ENCODE measurements at places on chromosomes 7 and 10.

DNA sequence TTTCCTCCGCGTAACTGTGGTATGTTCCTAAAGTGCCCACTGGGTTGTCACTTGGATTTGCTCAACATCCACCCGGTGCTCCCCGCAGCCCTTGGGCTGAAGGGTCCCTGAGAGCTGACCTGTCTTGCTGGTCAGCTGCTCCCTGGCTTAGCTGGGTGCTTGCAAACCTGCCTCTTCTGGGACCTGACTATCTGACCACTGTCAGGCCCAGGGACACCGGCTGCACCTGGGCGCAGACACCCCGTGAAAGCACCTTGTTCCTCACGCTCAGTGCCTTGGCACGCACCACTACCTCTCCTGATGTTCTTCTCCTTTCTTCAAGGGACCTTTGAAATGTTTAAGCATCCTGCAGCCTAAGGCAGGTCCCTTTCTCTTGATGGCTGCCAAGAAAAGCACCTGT is 26.6 kb upstream of the LARP4B start:
- no peak for DNase-seq

- DNase-seq = no peak
These were observed 32.0 kb upstream of the MXI1 start for GRCh38 chr10:110175406-110175805.

DNA sequence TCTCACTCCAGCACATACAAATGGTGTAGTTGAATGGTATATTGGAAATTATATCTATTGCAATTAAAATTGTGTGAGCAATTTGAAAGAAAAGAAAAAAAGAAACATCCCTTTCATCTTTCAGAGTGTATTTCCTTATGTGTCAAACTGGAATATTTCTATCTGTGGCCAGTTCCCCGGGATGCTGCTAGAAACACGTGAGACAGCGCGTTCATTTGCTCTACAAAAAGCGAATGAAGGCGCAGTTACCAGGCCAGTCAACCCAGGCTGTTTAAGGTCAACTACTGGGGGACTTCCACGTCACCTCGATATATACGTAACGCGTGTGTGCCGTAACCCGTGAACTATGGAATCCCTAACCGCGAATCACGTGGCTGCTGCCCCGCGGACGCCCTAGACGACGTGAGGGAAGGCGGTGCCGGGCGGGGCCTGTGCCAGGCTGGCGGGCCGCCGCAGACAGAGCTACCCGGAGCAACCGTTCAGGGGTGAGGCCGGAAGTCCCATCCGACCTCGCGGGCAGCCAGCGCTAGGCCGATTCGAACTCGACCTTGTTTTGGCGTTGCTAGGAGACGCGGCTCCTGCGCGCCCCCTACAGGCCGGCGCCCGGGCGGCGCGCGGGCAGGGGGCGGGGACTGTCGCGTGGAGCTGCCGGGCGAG is 1.1 kb upstream of the ARL4A start:
- DNase-seq = peak; percentile 91

GRCh38 chr10:86715836-86716235 is 40.6 kb upstream of the BMPR1A start:
- DNase-seq = no peak

- no peak for DNase-seq
These were observed 7.8 kb downstream of the LIPM start for GRCh38 chr10:88810196-88810961.

- DNase-seq = no peak
These were observed 3.7 kb downstream of the IKZF1 start for GRCh38 chr7:50308203-50308531.

- DNase-seq = no peak
These were observed 92.2 kb downstream of the SRPK2 start for GRCh38 chr7:105296491-105296890.

DNA sequence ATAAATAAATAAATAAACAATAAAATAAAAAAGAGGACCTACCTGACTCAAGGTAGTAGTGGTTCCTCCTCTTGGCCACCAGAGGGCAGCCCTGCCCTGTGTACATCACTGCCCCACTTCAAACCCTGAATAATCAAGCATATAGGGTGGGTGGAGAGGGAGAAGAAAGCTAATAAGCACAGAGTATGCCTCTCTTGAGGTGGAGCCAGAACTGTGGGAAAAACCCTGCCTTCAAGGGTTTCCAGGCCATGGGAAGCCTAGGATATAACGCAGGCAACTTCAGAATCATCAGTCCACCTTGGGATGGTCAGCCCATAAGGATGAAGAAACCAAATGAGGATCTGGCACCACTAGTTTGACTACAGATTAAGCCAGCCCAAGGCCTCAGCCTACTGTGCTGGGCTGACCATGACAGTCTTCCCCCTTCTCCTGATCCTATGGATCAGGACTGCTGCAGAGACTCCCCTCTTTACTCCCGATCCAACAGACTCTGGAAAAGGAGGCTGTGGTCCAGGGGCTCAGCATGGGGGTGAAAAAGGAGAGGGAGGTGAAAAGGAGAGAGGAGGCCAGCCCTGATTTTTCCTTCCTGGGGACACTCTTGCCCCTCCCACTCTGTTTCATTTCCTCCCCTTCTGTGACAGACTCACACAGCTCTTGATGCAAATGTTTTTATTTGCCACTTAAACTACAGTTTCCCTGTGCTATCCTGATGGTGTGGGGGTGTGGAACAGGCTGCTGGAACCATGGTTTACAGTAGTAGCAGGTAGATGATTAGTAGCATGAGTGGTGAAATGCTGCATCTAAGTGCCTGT is 10.1 kb downstream of the AVPI1 start:
- peak; percentile 31 for DNase-seq

- DNase-seq = no peak
These were observed 168.7 kb upstream of the LYZL1 start for GRCh38 chr10:29120216-29120615.

DNA sequence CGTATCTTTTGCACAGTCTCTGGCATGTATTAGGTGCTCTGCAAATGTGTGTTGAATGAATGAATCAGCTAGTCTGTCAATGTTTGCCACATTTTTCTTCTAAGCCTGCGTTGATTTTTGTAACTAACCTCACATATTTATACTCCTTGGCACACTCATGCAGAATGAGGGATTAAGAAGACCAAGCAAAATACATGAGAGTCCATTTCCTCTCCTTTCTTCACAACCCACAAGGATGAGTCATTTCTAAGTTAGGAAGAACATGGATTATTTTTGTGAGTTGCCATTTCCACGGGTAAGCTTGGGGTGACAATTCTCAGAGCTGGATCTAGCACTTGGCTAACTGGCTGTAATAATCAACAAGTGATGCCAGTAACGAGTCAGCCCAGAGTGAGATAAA is 158.8 kb downstream of the TWIST1 start:
- DNase-seq = no peak

GRCh38 chr10:130778166-130778545 is 533.4 kb downstream of the TCERG1L start:
- DNase-seq = no peak

DNA sequence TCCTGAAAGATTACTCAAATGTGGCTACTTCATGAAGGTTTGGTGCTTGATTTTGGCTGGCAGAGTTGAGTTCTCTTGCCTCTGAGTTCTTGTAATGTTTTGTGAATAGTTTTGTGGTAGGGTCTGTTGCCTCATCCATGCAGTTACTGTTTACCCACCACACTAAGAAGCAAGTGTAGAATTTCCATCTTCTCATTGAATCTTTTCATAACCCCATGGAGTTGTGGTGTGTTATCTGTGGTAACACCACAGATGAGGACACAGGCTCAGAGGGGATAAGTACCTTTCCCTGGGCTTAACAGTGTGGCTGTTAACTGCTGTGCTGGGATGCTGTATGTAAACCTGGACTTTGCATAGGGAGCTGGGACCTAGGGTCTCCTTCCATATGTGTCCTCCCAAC is 186.3 kb downstream of the CAMK1D start:
- DNase-seq = no peak

DNA sequence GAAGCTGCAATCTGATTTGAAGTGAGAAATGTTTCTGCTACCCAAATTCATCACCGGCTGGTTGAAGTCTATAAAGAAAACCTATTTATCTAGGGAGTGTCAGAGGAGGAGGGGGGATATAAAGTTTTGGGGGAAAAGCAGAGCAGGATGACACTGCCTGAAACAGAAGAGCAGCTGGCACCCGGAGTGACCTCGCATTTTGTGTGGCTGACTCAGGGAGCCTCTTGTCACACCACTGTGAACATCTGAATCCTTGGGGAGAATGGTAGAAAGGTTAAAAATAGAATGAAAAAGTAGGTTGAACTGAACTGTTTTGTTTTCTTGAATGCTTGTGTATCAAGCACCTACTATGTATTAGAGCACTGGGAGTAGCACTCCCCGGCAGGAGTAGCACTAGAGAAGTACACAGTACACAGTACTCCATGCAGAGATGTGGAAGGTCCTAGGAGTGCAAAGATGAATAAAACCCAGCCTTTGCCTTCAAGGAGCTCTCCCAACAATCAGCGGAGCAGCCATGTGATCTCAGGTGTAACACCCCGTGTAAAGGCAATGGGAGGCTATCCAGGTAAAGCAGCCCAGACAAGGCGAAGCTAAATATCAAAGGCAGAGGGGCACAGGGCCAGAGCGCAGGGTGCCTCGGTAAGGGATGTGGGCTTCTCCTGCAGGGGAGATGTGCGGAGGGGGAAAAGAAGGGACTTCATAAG is 13.5 kb downstream of the CRTAC1 start:
- no peak for DNase-seq

- no peak for DNase-seq
These were observed 6.5 kb downstream of the STAMBPL1 start for GRCh38 chr10:88886557-88886956.

- no peak for DNase-seq
These were observed 95.8 kb downstream of the WNT2 start for GRCh38 chr7:117227091-117227490.

DNA sequence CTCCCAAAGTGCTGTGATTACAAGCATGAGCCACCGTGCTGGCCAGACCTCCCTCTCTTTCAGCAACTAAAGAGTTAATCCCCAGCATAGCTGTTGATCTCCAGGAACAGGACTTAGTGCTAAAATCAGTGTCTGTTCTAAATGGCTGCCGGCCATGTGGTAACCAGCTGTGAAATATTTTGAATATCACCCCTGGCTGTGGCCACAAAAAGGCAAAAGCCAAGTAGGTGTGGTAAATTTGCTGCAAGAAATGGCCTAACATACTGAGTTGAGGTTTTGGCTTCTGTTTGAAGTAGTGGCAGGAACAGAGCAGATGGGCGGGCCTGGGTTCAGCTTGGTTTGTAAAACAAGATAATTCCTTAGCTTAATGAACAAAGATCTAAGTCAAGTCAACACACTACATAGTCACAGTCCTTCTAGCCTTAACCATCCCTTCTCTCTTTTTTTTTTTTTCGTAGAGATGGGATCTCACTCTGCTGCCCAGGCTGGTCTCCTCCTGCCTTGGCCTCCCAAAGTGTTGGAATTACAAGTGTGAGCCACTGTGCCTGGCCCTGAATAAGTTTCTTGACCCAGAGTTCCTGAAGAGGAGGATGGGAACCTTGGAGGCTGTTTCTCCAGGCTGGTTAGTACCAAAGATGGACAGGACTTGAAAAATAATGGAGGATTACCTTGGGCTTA is 22.7 kb upstream of the AGFG2 start:
- peak; percentile 21 for DNase-seq

DNA sequence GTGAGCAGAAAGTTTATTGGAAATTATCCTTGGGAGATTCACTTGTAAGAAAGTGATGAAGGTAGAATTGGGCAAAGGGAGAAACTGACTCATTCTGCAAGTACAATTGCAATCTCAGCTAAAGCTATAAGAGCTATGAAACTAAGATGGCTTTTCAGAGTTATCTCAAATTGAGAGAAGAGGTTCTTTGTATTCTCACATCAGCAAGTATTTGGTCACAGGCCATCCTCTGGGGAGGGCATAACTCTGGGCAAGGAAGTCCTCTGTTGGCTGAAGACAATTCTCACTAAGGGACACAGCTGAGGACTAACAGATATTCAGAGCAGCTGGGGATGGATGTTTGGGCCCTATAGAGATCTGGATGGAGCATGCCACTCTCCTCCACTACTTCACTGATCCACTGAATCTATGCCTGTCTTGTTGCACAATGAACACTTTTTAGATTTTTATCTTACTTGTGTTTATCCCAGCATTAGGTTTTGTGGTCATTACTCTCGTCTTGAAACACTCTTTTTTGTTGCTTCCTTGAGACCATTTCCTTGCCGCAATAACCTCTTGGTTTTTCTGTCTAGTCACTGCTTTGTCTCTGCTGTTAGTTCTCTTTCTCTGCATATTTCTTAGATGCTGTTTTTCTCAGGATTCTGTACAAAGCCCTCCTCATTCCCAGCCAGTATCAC is 115.1 kb downstream of the GNAI1 start:
- no peak for DNase-seq

DNA sequence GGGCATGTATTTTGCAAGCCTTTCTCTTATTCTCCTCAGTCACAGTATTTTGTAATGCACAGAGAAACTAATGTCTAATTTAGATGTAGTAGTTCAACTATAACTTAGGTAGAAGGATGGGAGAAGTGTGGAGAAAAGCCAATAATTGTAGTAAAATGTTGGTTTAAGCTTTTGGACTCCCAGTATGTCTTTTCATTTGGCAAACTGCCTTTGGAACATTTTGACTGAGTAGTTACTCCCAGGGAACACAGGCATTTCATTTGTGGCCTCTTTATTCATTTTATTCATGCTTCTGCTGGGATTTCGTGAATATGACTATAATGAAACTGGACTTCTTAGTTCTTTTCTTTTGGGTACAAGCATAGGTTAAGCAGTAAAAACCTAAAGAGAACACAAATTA is 79.0 kb downstream of the EXOC4 start:
- DNase-seq = no peak

GRCh38 chr7:122038904-122039303 is 105.1 kb downstream of the AASS start:
- DNase-seq = no peak

DNA sequence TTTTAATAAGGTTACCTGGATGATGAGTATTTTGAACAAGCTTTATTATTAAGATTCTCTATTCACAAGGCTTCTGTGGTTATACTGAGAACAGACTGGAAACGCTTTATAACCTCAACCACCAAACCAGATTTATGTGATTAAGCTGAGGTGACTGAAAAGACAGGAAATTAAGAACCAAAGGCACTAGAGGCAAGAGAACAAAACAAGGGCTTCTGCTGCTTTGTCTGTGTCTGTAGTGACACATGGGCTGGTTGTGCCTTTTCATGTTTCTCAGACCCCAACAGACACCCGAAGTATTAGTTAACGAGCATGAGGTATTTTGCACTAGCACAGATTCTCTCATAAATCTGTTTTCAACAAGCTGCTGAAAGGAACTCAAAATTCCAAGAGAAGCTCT is 64.4 kb downstream of the RAPGEF5 start:
- DNase-seq = no peak

GRCh38 chr10:89206402-89207180 is 526 bp downstream of the CH25H start:
- DNase-seq = no peak

DNA sequence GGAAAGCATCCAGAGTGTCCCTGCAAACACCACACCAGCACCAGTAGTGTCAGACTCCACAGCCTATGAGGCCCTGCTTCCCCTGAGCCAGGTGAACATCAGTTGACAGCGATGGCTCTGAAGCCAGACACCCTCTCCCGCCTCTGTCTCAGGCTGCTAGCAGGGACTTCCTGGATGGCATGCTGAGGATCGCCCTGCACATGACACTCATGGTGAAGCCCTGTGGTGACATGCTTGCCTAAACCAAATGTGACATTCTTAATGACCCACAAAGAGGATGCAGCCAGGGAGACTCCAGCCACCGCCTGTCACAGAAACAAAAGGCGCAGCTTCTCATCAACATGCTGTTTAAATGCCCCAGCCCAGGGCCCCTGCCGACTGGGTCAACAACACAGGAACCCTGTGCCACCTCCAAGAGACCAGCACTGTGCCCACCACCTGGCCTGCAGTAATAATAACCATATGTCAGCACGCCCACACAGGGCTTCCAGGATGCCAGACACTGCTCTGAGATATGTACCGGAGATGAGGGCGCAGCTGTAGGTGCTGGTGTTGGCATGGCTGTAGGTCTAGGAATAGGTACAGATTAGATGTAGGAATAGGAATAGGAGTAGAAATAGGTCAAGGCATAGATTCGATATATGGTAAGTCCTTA is 81.3 kb downstream of the GRID1 start:
- DNase-seq = no peak

Data from stimulated activated CD8-positive, alpha-beta memory T cell treated with anti-CD3 and anti-CD28 coated beads, Interleukin-2, amount 100 ng/mL, for 1 hour (primary cell).